Dorsolateral prefrontal cortex (tissue), 122 donors: ENCODE measurements at places on chromosomes 12 and 14.

DNA sequence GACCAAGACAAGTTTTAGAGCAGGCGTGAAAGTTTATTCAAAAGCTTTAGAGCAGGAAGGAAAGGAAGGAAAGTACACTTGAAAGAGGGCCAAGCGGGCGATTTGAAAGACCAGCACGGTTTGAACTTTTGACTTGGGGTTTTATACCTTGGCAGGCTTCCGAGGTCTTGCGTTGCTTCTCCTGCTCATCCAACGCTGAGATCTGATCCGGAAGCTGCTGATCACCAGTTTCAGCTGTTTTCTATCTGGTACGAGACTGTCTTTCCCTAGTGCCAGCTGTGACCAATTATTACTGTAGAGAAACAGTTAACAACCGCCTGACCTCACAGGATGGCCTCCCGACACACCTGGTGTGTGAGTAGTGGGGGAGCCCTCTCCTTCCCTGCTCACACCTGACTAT lies 20.6 kb upstream of the SNRPF start:
- DNase-seq, result no peak

DNA sequence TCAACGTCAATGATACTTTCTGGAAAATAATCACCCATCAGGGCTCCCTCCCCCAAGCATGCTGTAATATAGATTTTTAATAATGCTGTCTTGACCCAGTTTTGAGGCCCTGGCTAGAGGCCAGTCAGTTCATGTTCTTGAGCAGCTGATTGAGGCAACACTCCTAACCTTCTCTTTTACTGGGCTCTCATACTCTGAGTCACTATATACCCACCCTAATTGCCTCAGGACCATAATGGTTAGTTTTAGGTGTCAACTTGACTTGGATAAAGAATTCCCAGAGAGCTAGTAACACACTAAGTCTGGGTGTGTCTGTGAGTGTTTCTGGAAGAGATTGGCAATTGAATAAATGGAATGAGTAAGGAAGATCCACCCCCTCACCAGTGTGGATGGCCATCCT lies 527.0 kb upstream of the ATP2B1 start:
- no peak for DNase-seq

GRCh38 chr12:69070319-69071090 lies 137.5 kb upstream of the CPM start:
- no peak for DNase-seq

DNA sequence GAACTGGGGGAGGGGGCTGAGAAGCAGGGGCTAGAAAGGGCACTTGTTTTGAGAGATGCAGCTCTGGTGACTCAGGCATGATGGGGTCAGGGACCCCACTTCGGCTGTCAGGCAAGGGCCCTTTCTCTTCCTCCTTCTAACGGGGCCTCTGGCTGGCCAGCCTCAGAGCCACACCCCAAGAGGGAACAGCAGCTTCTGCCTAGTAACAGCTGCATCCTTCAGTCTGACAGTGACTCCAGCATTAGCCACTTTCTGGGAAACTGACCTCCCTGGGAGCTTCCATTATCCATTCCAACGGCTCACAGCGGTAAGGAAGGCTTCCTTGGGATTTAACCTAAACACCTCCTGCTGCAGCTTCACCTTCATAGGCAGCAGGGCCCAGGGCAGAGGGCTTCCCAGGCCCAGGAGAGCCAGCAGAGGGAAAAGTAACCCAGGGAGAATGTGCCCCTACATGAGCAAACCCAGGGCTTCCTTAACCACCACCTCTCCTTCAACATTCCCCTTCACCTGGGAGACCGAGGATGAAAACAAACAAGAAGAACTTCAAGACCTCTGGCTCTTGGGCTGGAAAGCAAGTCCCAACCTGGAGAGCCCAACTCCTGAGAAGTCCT lies 2.7 kb downstream of the NCKAP5L start:
- DNase-seq, result no peak

DNA sequence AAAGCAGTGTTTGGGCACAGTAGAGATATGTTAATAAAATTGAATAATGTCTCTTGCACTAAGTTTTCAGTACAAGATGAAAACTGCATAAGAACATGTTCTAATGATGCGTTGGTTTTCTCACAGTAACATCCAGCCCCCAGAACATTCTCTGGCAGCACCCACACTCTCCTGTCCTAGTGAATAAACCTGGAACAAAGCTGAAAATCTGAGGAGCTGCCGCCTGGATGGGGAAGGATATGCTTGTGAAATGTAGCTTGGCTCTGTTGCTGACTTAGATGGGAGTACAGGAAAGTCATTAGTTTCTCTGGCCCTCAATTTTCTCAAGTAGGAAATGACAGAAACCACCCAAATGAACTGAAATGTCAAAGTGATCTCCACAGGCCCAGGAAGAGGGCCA lies 323.8 kb downstream of the APAF1 start:
- peak; percentile 62 for DNase-seq
